ENCODE measurements at places on chromosomes 1 and 21. TPM values are rescaled to one million over a fixed set of nuclear protein-coding genes. Genes with fewer than 3 reads are reported as not detected.

- DNase-seq: no peak
Observed at GRCh38 chr1:230728710-230729392, 14.9 kb upstream of the AGT start.

- peak; percentile 47 for DNase-seq
Observed at GRCh38 chr1:231040019-231040799, at the start of gene FAM89A. Gene FAM89A (minus strand): TSS chr1:231040254. CDS start chr1:231040211, 43 bp downstream.

- DNase-seq: no peak
Observed at GRCh38 chr1:12085643-12086260, 22.6 kb downstream of the TNFRSF8 start.

Gene TMEM200B
- 5.6 TPM for polyA plus RNA-seq

DNA sequence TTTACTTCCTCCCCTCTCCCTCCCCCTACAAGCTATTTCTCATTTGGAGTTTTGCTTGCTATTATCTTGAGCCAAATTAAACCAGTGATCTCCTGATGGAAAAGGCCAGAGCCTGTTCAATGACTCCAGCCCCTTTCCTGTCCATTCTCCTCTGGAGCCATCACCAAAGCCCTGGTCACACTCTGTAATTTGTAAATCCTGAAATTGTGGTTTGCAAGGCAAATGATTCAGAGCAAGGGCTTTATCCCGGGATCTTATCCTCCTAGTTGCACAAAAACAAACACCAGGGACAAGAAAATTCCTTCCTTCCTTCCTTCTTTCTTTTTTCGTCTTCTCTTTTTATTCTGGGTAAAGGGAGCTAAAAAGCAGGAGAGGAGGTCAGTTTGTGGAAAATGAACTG is 366.1 kb upstream of the ST6GALNAC5 start:
- DNase-seq: no peak

Gene RGS13
- polyA plus RNA-seq: 0.15 TPM

DNA sequence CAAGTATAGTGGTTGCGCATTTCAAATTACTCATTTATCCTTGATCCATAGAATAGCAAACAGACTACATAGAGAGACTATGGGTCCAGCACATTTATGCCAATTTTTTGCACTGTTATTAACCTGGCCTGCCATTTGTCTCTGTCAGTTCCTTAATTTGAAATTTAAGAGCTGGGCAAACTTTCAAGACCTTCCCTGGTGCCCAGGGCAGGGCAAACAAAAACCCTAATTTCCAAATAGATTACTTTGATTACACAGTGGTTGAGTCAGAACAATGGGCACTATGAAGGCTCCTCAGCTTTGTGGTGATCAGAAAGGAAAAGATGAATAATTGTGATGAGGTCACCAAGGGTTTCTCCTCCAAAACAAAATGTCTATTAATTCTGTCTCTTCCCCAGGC is 80.6 kb downstream of the TNFSF18 start:
- DNase-seq: no peak

DNA sequence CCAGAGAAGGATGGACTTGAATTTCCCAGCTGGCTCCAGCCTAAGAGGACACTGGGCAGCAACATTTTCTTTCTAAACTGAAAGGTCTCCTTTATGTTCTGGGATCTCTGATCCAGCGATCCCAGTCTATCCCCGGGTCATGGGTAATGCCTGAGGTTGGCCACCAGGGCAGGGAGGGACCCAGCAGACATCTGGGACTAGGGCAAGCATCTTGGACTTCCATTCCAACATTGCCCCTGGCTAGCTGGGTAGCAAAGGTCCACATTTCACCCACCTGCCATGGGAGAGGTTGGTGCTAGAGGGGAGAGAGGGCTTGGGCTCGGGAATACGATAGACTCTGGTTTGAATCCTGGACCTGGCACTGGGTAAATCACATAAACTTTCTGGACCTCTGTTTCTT is 84.6 kb downstream of the LRRN2 start:
- no peak for DNase-seq

DNA sequence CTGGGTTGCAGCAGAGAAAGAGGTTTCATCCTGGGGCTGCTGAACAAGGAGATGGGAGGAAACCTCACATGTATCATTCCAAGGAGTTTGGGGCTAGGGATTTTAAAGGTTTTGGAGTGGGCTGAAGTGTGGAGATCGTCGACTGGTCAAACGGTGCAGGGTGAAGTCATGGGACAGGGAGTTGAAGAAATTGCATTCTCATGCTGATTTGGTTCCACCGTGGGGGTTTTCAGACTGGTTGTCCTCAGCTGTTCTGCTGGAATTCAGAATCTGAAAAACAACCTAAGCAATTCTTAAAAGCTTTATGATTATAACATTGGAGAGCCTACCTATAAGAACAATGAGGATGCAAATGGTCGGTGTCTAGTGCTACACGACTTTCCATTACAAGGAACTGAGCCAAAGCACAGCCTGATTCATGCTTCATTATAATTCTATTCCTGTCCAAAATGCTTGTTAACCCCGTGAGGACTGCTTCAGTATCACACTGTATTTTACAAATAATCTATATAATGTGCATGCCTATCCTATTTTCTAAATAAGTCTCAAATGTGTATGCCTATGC is 242.7 kb downstream of the TM2D1 start:
- no peak for DNase-seq

DNA sequence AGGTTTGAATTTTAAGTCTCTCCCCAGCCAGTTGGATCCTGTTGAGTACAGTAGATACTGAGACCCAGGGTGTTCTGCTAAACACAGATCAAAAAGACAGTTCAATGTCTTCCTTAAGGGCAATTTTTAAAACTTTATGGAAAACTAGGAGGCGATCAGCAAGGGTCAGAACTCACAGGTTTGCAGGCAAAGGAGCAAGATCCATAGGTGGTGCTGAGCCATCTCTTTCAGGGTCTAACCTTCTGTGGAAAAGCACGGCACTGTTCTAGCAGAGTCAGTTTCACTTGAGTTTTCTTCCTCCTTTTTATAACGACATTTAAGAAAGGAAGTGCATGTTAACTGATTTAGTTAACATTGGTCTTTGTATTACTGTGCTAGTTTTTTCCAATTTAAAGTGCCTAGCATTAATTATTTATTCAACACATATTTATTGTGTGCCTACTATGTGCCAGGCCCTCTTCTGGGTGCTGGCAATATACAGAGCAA is at the start of gene CD84:
CD84 (minus strand) TSS at position 281 of the 486 bp plus-strand sequence; CDS start at position 222, 59 bp downstream.
- DNase-seq: no peak

GRCh38 chr1:187469836-187470235 is 641.1 kb downstream of the PLA2G4A start:
- DNase-seq: no peak

- DNase-seq: no peak
Observed at GRCh38 chr1:8506456-8506855, 188.5 kb downstream of the SLC45A1 start.

DNA sequence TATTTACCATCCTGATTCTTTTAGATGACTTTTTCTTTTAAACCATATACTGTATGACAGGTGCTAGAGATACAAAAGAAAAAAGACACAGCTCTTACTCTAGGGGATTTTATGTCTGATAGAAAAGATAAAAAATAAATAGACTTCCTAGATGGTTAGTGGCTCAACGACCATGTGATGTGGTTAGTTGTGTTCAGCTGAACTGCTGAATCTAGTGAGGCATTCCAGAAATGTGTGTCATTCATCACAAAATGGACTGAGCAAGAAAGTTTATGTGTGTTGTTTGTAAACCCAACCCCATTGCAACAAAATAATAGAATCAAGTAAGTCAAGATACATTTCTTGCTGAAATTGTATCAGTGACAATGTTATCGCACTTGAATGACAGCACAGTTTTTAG is 205.8 kb upstream of the LYPLAL1 start:
- DNase-seq: no peak

Gene SELE
- 1.3 TPM for polyA plus RNA-seq

DNA sequence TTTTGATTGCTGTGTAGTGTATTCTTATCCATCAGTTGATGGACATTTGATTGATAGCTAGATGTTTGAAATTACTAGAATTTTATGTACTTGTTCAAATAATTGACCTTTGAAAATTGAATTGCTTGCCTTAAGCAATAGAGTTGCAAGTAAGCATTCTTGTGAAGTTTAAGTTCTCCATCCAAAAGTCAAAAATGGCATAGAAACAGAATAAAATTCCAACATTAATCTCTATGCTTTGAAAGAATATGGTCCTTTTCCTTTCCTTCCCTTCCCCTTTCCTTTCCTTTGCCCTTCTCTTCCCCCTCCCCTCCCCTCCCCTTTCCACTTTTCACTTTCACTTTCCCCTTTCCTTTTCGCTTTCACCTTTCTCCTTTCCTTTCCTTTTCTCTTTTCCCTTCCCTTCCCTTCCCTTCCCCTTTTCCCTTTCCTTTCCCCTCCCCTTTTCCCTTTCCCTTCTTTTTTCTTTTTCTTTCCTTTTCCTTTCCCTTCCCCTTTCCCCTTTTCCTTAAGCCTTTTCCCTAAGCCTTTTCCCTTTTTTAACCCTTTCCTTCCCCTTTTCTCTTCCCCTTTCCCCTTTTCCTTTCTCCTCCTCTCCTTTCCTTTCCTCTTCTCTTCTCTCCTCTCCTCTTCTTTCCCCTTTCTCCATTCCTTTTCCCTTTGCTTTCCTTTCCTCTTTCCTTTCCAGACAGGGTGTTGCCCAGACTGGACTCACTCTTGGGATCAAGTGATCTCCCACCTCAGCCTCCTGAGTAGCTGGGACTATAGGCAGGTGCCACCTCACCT is 67.4 kb downstream of the SASS6 start:
- no peak for DNase-seq

Gene PLD5
- 1.4 TPM for polyA plus RNA-seq

Gene ISG15
- 8.9 TPM for polyA plus RNA-seq

DNA sequence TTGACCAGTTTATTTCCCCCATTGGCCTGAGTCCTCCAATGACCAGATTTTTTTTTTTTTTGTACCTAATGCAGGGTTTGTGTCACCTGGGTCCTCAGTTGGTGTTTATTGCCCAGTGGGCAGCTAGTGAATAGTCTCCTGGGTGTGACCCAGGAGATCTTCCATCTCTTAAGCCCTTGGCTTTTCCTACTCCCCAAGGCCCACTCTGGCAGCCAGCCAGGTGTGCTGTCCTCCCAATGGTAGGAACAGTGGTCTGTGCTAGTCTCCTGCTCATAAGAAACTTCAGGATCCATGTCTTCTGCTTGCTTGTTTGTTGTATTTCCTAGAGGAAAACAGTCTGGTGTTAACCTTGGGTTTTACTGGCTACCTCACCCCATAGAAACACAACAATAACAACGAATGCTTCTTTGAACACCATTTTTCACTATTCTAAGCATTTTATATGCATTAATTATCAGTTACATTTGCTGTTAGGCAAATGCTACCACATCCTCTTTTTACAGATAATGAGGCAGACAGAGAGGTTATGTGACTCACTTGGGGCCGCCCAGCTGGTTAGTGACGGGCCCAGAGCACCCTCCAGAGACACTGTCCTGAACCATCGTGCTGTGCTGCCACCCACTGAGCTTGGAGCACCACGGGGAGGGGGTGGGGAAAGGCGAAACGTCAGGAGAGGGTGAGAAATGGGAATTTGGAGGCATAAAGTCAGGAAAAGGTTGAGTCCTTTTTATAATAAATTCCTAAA is 107.5 kb downstream of the HIVEP3 start:
- no peak for DNase-seq

DNA sequence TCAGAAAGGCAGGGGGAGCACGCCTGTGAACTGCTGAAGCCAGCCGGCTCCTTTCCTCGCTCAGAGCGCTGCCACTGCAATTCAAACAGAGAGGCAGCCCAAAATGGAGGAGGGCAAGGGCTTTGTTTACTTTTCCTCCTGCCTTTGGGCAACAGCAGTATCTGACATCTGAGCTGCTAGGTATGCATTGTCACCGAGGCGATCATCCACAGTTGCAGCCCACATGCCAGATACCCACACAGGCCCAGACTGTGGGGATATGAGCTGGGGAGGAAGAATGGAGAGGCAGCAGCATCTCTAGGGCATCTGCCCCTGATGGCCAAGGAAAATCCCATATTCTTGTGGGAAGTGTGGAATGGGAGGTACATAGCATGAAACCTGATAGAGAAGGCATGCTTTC is 357.1 kb downstream of the BARHL2 start:
- DNase-seq: no peak

DNA sequence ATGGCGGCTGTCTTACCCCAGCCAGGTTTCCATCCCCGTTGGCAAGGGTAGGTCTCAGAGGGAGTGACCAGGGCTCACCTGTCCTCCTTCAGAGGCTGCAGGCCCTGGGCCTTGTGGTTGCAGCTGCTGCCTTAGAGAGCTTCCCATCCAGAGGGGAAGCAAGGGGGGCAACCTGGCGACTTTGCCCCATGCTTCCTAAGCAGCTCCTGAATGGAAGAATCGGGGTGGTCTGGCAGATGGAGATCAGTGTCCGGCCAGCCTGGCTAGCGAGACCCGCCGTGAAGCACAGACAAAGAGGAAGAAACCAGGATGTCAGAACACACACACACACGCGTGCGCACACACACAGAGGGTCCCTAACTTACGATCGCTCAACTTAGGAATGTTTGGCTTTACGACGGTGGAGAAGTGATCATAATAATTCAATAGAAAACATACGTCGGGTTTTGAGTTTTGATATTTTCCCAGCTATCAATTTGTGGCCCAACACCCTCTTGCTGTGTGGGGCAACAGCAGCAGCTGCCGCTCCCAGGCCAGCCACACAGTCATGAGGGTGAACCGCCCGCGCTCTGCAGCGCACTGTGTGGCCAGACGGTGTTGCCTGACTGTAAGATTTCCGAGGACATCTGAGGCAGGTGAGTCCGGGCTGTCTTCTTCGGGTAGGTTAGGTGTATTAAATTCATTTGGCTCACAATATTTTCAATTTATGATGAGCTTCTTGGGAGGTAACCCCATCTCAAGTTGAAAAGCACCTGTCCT is 113.0 kb upstream of the ARHGEF16 start:
- no peak for DNase-seq

Gene NECTIN4
- 0.43 TPM for polyA plus RNA-seq

Gene FAM43B
- polyA plus RNA-seq: 0.72 TPM

DNA sequence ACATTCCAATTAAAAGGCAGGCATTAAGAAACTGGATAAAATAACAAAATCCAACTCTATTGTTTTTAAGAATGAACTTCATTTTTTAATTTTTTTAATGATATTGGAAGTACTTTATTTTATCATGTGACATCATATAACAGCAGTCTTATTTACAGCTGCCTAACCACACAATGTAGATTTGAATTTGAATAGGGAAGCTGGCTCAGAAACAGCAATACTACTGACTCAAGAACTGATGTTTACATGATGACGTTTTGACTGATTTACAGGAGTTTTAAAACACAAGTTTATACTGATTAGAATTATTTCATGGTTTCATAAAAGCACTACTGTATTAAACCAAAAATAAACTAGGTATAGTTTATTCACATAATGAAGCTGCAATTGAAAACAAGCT is 348.7 kb upstream of the NR5A2 start:
- no peak for DNase-seq

- no peak for DNase-seq
Observed at GRCh38 chr1:228090613-228091081, 8.1 kb downstream of the ARF1 start.

- no peak for DNase-seq
Observed at GRCh38 chr1:153212201-153212600, 5.2 kb upstream of the PRR9 start.

Gene NVL
- polyA plus RNA-seq: 24.5 TPM

- DNase-seq: no peak
Observed at GRCh38 chr1:86489242-86489878, 20.6 kb downstream of the CLCA1 start.

Gene COL8A2
- 6.9 TPM for polyA plus RNA-seq

Gene XCL2
- not detected for polyA plus RNA-seq

Gene KTI12
- 2.5 TPM for polyA plus RNA-seq
